Activated naive CD4-positive, alpha-beta T cell treated with anti-CD3 and anti-CD28 coated beads, Interleukin-2, amount 10 ng/mL, durations not matched to agents 7 days and 5 days (primary cell): ENCODE measurements at places on chromosomes 13 and 19.

GRCh38 chr13:73816702-73817101 lies 317.5 kb downstream of the KLF12 start:
- no peak for DNase-seq

GRCh38 chr19:11504502-11505031 lies 1.1 kb downstream of the ZNF653 start:
- no peak for DNase-seq

- no peak for DNase-seq
These were observed 15.3 kb upstream of the ZNF554 start for GRCh38 chr19:2804156-2805004.

- DNase-seq = no peak
These were observed 1.7 kb upstream of the IFT88 start for GRCh38 chr13:20565115-20565736.

DNA sequence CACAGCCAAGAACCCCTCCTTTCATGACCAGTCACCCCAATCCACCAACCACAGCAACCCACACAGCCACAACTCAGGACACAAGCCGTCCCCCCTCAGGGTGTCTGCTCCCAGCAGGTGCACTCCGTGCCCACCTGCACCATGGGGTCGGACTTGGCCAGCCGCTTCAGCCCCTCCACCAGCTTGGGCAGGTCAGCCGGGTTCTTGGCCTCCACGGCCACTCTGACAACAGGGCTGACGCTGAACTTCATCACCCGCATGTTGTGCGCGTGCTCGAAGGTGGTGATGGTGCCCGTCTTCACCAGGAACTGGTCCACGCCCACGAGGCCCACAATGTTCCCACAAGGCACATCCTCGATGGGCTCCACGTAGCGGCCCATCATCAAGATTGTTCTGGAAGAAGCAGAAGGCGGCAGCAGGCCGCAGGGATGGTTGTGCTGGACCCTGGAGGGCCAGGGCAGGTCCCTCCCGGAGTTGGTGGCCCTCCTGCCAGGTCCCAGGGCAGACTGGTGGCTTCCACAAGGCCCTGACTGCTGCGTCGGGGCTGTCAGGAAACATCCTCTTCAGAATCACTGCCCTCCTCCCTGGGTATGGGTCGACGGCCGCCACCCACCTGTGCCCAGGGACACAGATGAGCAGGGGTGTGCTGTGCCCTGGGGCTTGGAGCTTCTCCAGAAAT lies 5.5 kb downstream of the EEF2 start:
- DNase-seq = no peak

DNA sequence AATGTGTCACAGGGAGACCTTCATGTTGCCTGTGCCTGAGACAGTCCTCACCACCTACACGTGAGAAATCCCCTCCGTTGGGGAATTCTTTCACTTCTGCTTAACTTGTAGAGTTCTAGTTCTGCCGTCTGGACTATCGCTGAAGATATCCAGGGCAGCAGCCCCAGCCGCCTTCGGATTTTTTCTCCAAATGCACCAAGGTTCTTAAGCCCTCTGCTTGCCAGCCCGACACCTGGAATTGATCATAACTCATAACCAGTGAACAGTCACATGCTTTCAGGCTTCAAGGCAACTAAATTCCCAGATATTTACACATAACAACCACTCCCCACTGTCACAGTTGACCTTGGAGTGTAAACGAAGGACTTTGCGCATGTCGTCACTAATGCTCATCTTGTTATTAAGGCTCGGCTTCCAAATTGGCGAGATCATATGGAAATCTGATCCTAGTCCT lies 114.4 kb downstream of the RAB20 start:
- no peak for DNase-seq

- no peak for DNase-seq
These were observed 152.6 kb downstream of the KLF12 start for GRCh38 chr13:73981595-73981994.
